Activated CD4-positive, alpha-beta T cell treated with anti-CD3 and anti-CD28 coated beads, Interleukin-2, amount 50 U/mL, for 48 hours (primary cell): ENCODE measurements at places on chromosomes 12 and 14.

GRCh38 chr12:76259106-76259505 lies 89.1 kb downstream of the BBS10 start:
- no peak for DNase-seq

DNA sequence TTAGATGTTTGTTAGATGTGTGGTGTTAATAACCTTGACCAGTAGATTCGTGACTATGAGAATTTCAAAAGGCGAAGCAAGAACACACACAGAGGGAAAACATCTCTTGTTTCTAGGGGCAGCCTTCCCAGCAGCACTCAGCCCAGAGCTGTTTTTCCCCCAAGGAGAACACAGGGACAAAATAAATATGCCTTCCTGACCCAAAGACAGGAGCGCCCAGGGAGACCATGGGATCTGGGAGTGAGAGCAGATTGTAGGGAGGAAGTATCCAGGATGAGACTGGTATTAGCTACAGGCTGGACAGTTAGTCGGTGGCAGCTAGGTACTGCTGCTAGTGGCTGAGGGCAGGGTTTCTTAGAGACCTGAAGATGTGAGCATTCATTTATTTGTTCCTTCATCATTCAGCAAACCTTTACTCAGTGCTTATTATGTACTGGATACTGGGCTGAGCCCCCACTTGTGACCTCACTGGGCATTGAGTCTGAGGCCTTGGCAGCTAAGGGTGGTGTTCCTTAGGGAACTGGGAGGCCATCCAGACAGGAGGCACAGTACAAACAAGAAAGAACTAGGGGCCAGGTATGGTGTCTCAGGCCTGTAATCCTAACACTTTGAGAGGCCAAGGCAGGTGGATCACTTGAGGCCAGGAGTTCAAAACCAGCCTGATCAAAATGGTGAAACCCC lies 469.8 kb downstream of the ZFP36L1 start:
- DNase-seq, result no peak

DNA sequence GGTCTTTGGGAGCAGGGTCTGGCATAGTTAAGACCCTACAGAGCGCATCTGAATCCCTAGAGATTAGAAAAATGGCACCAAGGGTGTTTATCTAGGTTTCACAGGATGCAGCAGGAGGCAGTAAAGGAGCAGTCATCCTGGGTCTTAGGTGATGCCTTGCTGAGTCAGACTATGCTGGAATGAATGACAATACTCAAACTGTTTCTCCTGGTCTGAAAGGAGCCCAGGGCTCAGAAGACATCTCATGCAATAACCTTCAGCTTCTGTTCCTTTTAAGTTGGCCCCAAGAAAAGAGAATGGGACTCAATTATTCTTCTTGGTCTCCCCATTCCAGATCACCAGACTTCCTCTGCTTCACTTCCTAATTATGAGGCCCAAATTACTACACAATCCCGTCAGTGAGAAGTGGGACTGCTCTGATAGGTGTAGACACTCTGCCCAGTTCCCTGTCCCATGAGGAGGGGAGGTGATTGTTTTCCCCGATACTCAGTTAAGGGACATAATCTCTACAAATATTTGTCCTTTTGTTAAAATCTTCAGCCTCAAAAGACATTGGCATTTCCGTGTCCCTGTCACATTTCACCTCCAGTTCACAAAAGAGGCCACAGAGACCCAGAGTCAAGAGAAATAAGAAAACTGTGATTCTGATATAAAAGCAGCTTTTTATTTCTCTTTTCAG lies 14.8 kb upstream of the APOF start:
- DNase-seq, result no peak

- no peak for DNase-seq
Observed at GRCh38 chr14:54206516-54206915, 190.3 kb upstream of the CDKN3 start.

GRCh38 chr14:69769623-69770022 lies 2.7 kb downstream of the SRSF5 start:
- no peak for DNase-seq

DNA sequence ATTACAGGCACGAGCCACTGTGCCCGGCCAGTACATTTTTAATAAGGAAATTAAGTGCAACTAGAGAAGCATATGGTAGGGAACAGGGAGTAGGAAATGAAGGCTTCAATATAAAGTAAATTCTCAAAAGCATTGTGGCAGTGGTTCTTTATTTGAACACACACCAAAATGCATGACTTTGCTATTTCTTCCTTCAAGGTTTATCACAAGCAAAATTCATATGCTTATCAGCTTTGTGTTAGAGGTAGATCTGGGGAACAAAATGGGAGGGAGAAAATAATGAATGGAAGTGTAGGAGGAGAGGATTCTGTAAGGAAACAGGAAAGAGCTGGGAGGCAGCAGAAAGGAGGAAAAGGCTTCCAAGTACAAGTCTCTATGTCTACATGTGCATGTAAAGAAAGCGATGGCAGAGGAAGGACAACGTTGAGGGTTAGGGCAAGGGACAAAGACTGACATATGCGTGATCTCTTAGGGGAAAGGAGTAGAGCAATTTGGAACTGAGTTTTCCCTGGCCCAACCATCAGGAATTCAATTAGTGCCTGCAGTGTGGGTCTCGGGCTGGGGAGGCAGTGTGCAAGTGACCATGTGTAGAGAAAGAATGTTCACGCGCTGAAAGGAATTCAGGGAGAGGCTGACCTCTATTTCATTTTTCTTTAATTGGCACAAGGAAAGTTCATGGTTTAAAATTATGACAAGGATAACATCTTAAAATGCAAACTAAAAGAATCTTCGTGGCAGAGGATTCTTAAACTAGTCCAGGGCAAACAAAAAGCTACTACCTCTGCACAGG lies 22.9 kb upstream of the RASSF8 start:
- DNase-seq, result no peak

- DNase-seq, result no peak
Observed at GRCh38 chr12:130878193-130879185, 6.6 kb downstream of the RAN start.

DNA sequence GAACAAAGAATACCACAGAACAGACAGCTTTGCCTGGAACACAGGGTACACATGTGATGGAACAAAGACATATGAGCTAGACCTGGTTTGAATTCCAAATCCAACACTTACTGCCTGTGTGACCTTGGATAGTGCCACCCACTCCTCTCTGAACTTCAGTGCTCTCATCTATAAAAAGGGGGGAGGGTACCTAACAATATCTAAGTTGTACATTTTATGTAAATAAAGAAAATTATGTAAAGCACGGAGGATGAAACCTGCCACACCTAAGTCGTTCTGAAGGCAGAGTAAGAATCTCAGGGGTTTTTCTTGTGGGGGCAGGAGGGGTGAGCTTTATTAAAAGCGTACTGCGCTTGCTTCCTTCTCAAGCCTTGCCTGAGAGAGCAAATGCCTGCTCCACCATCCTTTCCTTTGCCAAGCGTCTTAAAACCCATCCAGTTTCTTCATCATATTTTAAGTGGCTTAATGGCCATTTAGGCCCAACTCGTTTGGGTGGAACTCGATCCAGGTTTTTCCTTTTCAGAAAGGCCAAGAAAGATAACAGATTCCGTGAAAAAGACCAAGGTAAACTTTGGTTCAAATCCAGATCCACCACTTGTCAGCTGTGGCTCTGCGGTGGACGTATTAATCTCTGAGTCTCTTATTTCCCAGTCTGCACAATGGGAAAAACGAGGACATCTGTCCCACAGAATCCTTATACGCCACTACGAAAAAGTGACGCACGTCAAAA lies 946 bp downstream of the DDX24 start:
- DNase-seq, result no peak

DNA sequence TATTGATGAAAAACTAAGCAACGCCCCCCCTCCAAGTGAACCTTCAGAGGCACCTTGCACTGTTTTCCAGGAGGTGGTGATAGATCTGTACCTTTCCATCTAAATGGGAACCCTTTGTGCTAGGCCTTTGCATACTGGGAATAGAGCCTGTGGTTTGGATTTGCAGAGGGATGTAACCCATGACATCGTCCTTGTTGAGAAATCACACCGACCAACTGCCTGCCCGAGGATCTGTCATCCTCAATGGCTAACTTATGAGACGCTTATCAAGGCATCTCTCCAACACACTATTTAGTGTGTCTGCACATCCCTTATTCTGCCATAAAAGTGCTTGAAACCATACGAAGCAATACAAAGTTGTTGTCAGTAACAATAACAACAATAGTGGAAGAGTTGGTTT lies 22.9 kb downstream of the NTN4 start:
- DNase-seq, result no peak

DNA sequence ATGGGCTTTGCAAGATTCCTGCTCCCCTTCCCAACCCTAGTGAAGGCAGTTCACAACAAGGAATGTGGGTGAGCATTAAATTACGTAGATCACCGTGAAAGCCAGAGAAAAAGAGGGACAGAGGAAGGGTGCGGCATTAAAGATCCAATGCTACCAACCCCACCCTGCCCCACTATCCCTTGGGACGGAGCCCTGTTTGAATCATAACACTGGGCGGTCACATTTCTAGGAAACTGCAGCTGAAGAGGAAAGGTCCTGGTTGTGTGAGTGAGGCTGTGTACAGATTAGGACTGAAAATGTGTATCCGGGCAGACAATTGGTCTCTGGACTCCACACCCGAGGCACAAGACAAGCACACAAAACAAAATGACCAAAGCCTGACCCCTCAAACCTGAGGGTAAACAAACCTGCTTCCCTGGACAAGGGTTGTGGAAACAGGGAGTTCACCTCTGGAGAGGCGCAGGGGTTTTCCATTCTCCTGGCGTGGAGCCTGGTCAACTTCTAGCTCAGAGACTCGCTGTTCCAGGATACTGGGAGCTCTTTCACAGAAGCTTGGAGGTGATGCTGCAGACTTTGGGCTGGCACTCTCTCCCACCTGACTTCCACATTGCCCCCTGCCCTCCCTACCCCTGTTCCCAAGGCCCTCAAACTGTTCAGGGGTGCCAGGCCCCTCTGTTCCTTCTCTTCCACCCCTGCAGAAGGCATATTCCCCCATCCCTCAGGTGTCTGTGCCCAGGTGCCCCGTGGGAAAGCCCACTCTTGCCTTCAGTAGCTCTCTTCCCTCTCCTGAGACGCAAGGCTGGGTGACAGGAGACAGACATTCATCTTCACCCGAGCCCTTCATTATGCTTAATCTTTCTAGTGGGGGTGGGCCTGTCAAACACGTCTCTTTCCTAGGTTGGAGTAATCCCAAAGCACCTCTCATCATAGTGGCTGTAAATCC lies 16.5 kb downstream of the NINJ2 start:
- DNase-seq, result no peak

GRCh38 chr14:85399186-85399585 lies 130.8 kb upstream of the FLRT2 start:
- DNase-seq, result no peak

DNA sequence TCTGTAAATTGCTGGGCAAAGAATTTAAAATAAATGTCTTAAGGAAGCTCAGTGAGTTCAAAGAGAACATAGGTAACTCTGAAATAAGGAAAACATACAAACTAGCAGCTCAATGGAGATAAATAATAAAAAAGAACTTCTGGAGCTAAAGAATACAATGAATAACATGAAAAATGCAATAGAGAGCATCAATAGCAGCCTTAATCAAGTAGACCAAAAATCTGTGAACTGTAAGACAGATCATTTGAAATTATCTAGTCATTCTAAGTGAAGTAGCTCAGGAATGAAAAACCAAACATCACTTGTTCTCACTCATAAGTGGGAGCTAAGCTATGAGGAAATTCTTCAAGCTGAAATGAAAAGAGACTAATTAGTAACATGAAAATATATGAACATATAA lies 5.8 kb upstream of the ABCC9 start:
- no peak for DNase-seq

- no peak for DNase-seq
Observed at GRCh38 chr12:57571926-57572762, 18.8 kb upstream of the PIP4K2C start.

- peak; percentile 38 for DNase-seq
Observed at GRCh38 chr14:60721326-60722106, 2.6 kb downstream of the SIX4 start.

DNA sequence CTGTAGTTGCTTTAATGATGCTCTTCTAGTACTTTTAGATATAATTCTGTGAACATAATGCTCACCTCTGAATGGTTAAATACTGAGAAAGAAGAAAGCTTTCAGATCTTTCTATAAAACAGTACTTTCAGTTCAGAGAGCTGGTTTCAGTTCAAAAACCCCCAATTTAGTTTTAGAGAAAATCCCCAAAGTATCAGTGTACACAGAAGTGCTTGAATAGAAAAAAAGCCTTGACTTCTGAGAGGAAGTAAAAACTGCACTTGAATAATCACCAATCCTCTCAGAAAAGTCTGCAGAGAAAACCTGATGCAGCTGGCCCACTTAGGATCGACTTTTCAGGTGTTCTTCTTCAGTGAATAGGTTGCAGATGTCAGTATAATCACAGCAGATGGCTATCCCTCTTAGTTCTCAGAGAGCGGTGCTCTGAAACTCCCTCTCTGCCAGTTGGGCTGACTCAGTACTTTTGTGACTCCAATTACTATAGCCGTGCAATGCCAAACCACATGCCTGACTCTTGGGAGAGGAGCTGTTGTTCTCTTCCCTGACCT lies 616.3 kb downstream of the LRFN5 start:
- no peak for DNase-seq

GRCh38 chr14:87323191-87323590 lies 669.8 kb downstream of the GALC start:
- no peak for DNase-seq

DNA sequence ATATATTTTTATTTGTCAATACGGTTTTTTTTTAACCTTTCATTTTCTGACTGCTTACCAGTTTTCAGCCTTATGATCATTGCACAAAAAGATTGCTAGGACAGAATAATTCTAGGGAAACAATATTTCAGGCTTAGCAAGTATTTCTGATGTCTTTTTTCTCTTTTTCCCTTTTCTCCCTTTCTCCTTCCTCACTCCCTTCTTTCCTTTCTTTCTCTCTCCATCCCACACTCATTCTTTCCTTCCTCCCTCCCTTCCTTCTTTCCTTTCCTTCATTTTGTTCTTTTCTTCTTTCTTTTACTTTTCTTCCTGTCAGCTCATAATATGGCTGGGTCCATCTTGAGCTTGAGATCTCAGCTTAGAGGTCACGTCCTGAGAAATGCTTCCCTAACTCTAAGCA lies 601.4 kb upstream of the NOVA1 start:
- no peak for DNase-seq

GRCh38 chr14:48826058-48826457 lies 760.1 kb downstream of the RPS29 start:
- DNase-seq, result no peak

DNA sequence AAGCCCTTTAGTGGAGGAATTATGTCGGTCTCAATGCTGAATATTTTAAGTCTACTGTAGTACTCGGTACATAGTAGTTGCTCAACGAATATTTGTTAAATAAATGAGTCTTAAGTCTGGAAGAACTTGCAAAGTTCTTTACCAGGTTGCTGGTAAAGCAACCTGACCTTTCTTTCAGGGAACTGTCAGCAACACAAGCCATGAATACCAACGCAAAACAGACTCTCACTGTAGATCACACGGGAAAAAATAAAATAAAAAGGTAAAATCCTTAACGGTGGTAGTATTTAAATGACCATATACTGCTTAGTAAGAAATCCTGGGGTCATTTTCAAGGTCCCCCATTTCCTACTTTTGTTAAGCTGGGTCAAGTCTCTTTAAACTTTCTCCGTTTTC lies 447 bp upstream of the NUBPL start:
- no peak for DNase-seq

DNA sequence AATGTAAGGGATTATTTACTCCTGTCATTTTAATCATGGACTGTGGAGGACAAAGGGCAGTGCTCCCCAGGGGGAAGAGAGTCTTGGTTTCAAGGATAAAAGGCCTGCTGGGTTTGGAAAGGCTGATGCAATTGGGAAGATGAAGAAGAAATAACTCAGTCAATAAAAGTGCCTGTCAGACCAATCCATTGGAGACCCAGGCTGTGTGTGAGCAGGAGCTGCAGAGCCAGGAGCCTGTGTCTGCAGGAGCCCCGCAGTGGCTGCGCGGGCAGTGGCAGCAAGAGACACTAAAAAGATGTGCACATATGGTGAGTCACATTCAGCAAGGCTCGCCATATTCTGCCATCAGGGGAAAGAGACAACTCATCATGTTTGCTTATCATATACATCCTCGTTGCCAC lies 90.4 kb downstream of the CRACR2A start:
- no peak for DNase-seq
